ENCODE measurements at places on chromosomes 6 and 20.

DNA sequence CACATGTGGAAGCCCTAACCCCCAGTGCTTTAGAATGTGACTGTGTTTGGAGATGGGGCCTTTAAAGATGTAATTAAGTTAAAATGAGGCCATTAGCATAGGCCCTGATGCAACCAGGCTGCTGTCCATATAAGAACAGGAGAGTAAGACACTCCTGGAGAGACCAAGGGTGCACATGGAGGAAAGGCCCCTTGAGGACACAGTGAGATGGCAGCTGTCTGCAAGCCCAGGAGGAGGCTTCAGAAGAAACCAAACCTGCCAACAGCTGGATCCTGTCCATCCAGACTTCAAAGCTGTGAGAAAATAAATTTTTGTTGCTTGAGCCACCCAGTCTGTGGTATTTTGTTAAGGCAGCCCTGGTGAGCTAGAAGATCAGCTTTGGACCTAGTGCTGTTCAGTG lies 16.8 kb upstream of the SNRPB2 start:
- no peak for DNase-seq

GRCh38 chr6:139764498-139764986 lies 390.1 kb upstream of the CITED2 start:
- DNase-seq = no peak

DNA sequence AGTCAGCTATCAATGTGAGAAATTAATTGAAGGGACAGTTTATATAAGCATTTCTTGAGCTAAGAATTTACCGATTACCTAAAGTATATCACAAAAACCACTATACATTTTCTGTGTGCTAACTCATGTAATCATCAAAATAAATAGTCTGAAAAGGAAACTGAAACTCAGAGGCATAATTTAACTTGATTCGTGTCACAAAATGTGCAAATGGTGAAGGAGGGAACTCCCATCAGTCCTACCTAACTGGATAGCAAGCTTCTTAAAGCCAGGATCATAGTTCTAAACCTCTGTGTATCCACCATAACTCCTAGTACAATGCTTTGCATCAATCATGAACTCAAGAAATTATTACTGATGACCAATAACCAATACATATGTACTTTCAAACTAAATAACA lies 91.0 kb downstream of the ASCC3 start:
- no peak for DNase-seq

- no peak for DNase-seq
Measured at GRCh38 chr6:148776321-148777308, 29.8 kb downstream of the UST start.

GRCh38 chr6:14092838-14093789 lies 24.5 kb upstream of the CD83 start:
- no peak for DNase-seq

DNA sequence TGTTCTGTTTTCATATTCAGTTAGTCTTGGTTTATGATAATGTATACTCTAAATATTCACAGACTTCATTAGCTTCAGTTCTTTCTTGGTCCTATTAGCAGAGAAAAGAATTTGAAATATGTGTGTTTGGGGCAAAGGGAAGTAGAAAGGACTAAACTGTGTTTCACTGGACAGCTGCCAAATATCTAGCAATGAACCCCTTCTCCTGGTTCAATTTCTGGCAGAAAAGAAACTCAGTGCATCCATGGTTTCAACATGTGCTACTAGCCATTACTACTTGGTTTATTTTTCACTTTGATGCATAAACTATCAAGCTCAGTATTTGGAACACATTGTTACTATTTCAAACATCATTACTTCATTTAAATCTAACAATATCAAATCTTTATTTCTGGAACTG lies 43.6 kb downstream of the FBXL4 start:
- DNase-seq = no peak

GRCh38 chr6:69294862-69295261 lies 501.9 kb downstream of the LMBRD1 start:
- DNase-seq = no peak

- DNase-seq = no peak
Measured at GRCh38 chr20:62822788-62823651, 6.2 kb downstream of the COL9A3 start.
